ENCODE measurements at places on chromosomes 2 and 18. TPM values are rescaled to one million over a fixed set of nuclear protein-coding genes. Genes with fewer than 3 reads are reported as not detected.

The LRRC30 gene
- not detected for total RNA-seq

The NFATC1 gene
- 4.3 TPM for total RNA-seq

The TUBA4B gene
- total RNA-seq = not detected

The TMEM131 gene
- 20.2 TPM for total RNA-seq

The SERPINB2 gene
- 0.74 TPM for total RNA-seq

The CCDC150 gene
- 1.9 TPM for total RNA-seq

The HOXD13 gene
- 0.09 TPM for total RNA-seq

The HAAO gene
- total RNA-seq = 0.46 TPM

The CTAGE1 gene
- total RNA-seq = not detected

The UGT1A9 gene
- total RNA-seq = under 0.01 TPM

The FAM124B gene
- total RNA-seq = under 0.01 TPM

The PCARE gene
- total RNA-seq = not detected

The TUBB8B gene
- total RNA-seq = not detected

The FAM110C gene
- total RNA-seq = not detected

The PLGLB2 gene
- total RNA-seq = 1.1 TPM

Data from smooth muscle cell of bladder (primary cell).